ENCODE measurements at places on chromosomes 12 and 14.

DNA sequence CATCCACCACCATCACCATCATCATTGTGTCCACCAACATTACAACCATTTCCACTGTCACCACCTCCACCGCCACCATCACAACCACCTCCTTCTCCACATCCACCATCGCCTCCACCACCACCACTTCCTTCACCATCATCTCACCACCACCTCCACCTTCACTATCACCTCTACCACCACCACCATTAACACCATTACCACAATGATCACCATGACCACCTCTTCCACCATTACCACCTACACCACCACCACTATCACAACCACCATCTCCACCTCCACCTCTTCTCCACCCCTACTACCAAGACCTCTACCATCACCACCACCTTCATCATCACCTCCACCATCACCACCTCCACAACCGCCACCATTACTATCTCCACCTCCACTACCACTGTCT is 16.4 kb downstream of the ISCU start:
- peak; percentile 6 for DNase-seq

- no peak for DNase-seq
Measured at GRCh38 chr14:24054646-24055045, 2.8 kb downstream of the CARMIL3 start.

DNA sequence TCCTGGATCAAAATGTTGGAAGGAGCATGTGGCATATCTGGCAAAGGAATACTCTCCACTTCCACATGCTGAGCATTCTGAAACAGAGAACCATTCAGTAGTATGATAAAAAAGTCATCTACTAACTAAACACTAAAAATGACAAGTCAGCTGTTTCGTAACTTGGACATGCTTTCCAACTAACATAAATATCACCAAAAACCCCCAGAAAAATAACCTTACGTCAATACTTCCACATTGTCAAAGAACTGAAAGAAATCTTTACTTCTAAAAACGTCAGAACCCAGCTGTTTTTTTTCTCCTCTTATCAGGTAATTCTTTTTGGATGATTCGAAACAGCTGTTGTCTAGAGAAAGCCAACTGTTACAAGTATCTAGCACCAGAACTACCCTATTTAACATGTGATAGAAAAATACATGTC is 8.2 kb downstream of the WBP11 start:
- DNase-seq: no peak

- no peak for DNase-seq
Measured at GRCh38 chr12:6691473-6691872, 2.3 kb upstream of the ZNF384 start.

DNA sequence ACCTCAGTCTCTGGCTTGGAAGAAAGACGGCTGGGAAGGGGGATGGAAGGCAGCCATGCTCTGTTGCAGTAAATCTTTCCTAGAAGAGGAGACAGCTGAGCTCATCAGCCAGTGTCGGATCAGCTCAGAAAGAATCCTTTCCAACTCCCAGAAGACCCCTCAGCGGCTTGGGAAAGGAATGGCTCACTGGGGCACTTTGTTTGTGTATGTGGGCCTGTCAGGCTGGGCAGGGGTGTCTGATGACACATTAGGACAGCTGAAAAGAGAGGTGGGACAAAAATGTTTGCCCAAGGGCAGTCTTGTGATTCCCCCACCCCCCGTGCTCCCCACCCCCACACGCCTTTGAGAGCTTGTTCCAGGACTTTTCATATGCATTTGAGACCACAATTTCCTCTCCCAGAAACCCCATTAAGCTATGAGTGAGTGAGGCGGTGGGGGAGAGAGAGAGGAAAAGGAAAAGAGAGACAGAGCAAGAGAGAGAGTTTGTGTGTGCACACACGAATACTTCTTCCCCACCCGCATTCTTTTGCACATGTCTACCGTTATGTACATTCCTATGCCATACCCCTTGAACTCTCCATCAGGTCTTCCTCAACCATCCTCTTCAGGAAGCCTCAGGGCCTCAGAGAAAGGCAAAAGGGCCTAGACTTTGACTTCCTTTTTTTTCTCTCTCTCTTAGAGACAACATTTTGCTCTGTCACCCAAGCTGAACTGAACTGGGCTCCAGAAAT is 198.9 kb downstream of the ZFP36L1 start:
- DNase-seq: peak; percentile 83

DNA sequence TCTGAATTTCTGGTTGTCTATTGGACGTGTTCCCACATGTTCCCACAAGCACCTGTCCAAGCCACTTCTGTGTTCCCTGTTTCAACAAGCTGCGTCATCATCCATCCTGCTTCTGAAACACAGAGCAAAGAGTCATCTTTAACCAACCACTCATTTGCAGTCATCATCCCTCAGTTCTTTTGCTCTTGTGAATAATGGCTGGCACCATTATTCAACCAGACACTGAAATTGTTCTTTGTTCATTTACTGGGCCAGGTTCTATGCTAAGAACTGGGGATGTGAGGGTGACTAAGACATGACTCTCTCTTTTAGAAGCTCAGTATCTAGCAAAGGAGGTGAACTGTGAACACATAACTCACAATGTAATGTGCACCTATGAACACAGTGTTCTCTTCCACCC is 40.7 kb upstream of the ANO4 start:
- no peak for DNase-seq

DNA sequence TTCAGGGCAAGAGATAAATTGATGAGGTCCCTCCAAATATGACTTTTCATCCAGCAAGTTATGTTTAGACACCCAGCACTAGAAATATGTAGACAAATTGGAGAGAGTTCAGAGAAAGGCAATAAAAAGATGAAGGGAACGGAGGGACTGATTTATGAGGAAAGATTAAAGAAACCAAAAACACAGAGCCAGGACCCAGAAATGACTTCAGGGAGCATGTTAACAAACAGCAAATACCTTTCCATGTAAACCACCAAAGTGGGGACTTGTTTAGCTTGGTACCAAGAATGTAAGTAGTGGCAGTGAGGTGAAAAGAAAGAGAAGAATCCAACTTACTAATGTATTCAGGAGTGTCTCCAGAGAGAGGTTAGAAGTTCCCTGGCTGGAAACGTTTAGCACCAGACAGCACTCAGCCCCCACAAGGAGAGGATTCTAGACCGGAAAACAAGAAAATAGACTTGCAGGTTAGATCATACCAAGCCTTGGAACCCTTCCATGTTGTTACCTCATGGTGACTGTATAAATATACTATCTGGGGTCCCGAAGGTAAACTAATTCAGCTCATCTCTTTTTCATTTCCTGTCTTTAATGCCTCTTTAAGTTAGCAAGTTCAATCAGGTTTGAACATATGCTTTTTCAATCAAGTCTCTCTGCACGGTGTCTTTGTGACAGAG is 79.2 kb downstream of the TBC1D30 start:
- DNase-seq: no peak

DNA sequence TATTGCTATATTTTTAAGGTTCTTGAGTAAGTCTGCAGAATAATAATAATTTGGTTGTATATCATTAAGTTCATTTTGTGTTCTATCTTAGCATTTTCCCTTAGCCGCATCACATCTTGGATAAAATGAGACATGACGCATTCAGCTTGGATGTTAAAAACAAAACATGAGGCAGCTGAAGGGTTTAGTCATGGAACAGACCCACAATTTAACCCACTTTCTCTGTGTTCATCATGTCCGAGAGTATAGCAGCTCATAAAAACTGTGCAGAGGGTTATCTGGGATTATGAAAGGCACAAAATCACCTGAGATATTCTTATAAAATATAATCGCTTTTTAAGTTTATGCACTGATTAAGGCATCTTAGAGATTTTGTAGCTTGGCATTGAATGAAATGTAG is 219.3 kb downstream of the TRHDE start:
- no peak for DNase-seq

DNA sequence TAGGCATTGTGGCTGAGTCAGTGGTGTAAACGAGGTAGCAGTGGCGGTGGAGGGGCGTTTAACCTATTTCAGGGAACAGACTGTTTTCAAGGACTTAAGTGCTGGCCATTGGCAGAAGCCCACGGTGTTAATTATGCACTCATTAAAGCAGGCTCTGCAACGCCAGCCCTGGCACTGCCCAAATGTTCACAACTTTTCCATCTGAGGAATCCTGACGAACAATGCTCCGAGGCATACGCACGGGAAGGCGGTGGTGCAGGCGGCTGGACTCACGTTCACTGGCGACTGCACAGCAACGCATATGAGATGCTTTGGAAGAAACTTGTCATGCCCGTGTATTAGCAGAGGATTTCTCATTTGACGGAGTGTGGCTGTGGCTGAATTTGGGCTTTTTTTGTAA is 70.6 kb upstream of the SLC24A4 start:
- DNase-seq: peak; percentile 55

DNA sequence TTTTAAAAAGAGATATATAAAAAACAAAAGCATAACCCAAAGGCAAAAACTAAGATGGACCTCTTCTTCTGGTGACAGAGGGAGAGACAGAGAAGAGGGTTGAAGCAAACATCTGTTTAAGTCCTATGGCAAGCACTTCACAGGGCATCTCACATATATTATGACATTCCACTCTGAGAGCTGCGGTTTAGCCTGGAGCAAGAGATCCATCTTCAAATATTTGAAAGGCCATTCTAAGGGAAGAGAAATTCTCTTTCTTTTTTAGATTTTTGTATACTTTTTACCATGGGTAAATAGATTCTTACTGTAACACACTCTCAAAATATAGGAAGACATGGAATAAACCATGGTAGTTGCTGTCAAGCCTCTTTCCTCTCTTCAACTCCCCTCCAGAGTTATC is 204.1 kb downstream of the GXYLT1 start:
- DNase-seq: no peak

DNA sequence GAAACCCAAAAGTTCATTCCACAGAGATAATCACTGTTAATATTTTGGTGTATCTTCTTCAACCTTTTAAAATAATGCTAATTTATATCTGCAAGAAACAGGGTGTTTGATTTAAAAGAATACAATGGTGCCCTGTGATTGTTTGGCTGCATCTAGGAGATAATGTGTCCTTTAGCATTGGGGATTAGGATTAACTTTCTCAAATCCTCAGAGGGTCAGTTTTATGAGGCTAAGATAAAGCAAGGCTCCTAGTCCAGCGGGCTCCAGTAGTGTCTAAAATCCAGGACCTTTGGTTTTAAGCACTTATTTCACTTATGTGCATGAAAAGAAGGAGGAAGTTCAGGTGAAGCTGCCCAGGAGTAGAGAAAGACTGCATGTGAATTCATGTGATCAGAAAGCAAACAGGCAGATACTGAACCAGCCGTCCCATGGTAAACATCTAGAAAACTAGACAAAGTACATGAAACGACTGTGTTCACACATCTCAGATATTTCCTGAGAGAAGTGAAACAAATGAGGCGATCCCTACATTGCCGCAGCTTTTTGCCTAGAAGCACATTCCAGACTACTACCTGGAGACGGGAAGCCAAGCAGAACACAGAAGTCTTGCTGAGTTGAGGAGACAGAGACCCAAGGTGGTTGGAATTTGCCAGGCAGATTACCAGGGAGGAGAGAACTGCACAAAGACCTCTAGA is 129.1 kb upstream of the MAX start:
- no peak for DNase-seq

DNA sequence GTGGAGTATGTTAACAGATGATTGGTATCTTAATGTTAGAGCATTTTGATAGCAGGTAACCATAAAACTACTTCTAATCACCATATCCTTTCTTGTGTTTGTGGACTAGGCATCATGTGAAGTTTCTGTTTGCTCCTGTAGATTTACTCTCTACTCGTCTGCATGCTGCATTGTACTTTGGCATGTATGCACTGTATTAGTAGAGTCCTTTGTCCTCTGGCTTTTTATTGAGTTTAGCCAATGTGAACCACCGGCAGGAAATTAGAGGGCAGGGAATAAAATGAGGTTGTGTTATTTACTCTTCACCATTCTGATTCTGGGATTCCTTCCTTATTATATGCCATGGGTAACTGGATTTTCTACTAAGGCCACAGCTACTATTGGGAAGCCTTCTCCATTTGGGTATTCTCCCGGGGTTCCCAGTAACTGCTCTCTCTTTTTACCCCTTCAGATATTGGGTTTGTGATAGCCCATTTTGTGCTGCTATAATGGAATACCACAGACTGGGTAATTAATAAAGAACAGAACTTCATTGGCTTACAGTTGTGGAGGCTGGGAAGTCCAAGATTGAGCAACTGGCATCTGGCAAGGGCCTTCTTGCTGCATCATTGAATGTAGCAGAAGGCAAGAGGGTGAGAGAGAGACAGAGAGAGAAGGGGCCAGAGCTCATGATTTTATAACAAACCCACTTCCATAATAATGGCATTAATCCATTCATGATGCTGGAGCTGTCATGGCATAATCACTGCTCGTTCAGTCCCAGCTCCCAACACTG is 22.4 kb downstream of the FAM177A1 start:
- no peak for DNase-seq

DNA sequence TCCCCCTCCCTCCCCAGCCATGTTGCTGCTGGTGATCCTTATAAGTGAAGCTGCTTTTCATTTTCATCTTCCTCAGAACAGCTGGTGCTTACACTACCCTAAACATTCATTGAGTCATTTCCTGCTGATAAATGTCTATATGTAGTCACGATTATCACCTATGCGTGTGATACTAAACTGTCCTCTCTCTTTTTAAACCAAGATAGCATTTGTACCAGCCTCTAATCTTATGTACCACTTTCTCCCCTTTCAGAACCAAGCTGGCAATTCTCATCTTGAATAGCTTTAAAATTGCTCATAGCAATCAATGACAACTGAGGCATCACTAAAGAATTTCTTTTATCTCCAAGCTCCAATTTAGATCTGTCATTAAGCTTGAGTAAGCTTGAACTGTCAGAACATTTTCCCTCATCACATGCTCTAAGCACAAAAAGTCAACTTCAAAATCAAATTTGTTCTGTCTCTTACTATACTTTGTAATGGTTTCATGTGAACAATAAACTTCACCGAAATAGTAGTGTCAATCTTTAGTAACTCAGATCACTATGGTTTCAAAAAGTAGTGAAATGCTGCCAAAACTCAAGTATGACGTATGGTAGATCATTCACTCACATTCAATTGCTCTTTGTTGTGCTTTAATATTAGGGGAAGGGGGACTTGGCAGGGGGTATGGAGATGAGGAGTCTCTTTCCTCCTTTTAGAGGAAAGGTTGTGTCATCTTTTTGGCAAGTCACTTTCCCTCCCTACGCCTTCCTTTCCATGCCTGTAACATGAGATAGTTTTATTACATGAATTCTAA is 178.1 kb upstream of the NOVA1 start:
- no peak for DNase-seq

- DNase-seq: no peak
Measured at GRCh38 chr12:46887870-46888269, 62.1 kb upstream of the SLC38A4 start.

All from femur (tissue), 1 donor.